ENCODE measurements at places on chromosomes 2 and 18. TPM values are rescaled to one million over a fixed set of nuclear protein-coding genes. Genes with fewer than 3 reads are reported as not detected.

Gene GBX2
- not detected for total RNA-seq

- no peak for DNase-seq
Observed at GRCh38 chr2:182281276-182281675, 145.6 kb downstream of the PDE1A start.

DNA sequence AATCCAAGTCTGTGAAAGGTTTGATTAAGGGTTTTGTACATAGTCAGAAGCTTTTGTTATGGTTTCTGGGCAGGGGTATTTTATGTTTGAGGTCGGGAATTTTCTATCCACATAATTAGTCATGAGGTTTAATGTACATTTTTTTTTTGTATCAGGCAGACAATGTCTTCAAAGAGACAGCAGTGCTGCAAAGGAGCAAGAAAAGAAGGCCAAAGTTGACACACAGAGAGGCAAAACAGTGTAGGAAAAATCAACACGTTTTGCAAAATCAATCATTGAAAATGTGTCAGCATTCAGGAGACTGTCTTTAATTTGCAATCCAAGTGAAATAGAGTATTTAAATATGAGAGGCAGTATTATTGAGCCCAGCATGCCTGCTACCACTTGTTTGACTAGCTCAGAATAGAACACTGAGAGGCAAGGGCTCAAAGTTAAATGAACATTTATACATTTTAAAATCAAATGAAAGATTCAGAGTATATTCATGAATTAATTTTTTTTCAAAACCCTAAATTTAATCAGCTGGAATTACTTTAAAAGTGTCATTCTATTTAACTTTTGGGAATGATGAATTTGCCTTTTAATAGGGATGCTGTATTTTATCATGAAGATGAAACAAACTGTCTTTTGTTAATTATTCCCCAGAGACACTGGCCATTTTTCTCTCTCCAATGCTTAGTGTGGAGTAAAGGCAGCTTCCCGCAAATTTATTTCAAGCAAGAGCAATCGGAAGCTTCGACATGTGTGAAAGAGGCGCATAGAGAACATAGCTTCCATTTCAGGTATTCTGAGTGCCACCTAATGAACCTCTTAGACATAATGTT lies 11.3 kb downstream of the VRK2 start:
- DNase-seq = no peak

Gene CTNNA2
- total RNA-seq = not detected

DNA sequence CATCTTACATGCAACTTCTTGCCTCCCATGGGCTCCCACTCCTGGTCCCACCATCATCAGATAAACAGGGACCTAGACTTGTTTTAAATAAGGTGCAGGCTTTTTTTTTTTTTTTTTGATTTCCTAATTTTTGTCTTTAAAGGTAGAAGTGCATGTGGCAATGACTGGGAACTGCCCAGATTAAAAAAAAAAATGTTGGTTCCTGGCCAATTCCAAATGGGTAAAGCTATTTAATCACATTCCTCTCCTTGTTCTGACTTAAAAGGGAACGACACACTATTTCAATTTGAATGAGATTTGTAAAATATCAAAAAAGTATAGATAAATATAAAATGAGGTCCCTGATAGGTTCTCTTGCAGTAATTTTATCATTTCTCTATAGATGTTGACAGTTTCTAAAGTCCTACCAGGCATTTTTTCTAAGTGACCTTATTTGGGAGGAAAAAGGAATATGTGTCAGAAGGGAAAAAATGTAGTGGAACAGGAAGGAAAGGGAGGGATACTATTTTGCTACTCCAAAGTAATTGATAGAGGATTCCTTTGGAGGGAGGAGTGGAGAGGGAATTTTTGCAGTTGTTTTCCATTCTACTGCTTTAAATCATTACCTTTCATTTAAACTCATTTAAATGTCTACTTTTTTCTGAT lies 43.3 kb downstream of the DDX1 start:
- DNase-seq = no peak

DNA sequence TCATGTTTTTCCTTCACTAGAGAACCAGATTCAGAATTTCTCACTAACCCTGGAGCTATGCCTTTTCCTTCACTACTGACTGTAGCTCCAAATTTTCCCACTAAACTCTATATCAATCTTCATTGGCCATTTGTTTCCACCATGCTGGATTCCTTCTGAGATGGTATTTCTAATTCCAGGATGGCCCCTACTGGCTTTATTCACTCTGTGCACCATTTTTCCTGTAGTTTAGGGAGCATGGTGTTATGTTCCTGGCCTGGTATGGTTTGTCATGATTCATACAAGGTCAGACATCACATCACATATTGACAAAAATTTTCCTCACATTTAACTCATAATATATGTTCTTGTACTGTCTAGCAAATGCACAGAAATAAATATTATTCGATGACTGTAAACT lies 229.2 kb upstream of the TFPI start:
- DNase-seq = no peak

- DNase-seq = no peak
Observed at GRCh38 chr2:117776888-117777287, 37.6 kb upstream of the DDX18 start.

DNA sequence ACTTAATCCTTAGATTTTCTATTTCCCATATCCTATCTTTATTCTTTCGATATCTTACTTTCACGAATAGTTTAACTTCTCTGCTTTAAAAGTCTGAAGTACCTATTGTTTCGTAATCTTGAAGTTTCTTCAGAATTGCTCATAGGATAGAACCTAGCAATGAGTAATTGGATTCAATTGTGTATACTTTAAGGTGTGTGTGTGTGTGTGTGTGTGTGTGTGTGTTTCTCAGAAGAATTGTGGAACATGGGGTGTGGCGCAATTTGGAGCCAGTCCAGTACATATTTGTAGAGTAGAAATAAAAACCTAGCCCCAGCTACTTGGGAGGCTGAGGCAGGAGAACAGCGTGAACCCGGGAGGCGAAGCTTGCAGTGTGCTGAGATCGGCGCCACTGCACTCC lies 897.6 kb downstream of the BCL11A start:
- no peak for DNase-seq

GRCh38 chr2:74554820-74555531 lies 456 bp downstream of the DOK1 start:
- DNase-seq = peak; percentile 79

GRCh38 chr2:31735716-31736115 lies 155.0 kb upstream of the SRD5A2 start:
- no peak for DNase-seq

- no peak for DNase-seq
Observed at GRCh38 chr2:64819774-64820688, 166.3 kb upstream of the SERTAD2 start.

Gene RBM44
- 0.93 TPM for total RNA-seq

DNA sequence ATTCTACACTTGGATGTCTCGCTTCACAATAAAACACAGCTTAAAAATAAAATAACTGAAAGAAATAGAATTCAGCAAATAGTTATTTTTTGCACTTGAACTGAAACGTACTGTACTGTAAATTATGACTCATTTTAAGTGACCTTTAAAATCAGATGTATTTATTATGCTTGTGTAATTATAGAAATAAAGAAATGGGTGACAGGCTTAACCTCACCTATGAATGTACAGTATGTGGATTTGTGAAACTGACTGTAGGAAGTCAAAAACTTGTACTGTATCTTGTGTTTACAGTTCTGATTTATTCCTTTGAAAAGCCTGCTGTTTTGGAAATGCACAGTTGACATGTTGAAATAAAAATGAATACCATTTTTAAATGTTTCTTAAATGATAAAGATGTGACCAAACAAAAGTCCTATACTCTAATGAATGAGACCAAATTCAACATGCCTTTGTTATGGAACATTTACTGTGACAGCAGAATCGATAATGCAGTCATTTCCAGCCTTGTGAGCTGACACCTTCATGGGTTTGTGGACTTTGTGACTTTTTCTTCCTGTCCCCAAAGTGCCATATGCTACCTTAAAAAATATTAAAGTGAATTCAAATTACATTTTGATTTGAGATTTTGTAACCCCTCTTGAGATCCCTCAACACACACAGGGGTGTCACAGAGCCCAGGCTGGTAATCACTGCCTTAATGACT lies 32.7 kb downstream of the NEMP2 start:
- DNase-seq = no peak

DNA sequence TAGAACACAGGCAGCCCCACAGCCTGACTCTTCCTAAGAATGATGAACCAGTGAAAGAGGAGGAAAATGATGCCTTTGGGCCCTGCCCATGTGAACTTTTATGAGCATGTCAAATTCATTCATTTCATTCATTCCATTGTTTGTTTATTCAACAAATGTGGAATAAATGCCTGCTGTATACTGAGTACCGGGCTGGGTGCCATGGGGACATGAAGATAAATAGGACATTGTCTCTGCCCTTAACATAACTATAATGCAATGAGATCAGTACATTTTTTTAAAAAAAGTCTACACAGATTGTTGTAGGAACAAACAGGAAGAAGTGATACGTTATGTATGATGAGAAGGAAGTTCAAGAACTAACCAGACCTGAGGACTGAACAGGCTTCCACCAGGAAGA lies 14.7 kb downstream of the MREG start:
- DNase-seq = no peak

Gene MTA3
- total RNA-seq = 29.6 TPM

Measured in suprapubic skin (tissue), 4 donors.